ENCODE measurements at places on chromosomes 3 and 15.

- no peak for DNase-seq
These were observed 28.3 kb upstream of the GALNT15 start for GRCh38 chr3:16146015-16146730.

DNA sequence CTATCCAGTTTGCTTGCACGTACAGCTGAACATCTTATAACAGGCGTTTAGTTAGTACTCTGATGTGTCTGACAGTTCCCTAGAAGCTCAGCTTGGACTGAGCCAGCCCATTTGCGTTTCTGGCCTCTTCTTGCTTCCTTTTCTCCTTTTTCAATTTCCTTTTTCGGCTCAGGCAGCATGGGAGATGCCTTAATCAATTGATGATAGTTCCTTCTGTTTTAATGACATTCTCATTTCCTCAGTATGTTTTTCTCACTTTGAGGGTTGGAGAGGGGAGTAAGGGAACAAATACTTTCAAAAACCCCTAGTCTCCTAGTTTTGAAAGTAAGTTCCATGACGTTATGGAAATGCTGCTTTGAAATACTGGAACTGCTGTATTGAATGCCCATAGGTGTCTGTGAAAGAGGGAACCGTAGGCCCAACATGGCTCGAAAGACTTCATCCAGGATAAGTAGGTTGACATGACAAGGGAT, 18.9 kb downstream of the IL1RAP start:
- no peak for DNase-seq

DNA sequence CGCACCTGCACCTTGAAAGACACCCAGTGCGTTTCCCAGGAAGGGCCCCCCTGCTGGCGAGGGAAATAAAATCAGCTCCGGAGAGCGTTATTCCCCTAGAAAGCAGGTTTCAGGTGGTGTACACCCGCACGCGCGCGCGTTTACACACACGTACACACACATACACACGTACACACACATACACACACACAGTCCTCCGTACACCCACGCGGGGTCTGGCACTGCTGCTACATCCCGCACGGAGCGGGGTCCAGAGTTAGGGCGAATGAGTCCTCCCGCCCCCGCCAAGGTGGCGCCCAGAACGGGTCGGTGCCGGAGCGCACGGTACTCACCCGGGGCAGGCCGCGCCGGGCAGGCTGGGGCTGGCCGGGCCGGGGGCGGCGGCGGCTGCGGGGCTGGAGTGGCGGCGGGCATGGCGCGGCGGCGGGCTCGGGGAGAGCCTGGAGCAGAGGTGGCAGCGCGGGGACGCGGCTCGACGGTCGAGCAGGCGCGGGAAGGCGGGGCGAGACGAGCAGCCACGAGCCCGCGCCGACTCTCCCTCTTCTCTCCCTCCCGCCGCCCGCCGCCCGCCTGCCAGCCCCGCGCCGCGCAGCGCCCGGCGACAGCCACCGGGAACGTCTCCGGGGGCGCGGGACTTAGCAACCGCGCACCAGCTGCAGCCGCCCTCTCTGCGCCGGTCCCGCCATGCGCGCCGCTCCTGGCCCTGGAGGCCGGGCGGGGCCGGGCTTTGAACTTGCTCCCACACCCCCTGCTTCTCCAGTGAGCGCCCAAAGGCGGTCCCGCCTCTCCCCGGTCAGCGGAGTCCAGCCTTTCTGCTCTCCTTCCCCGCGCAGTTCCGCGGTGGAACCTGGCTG, at the start of gene DCLK3:
TSS of gene DCLK3 (minus strand) at position 704 of the 854 bp plus-strand sequence. CDS start at position 414, 290 bp downstream.
- peak; percentile 6 for DNase-seq

DNA sequence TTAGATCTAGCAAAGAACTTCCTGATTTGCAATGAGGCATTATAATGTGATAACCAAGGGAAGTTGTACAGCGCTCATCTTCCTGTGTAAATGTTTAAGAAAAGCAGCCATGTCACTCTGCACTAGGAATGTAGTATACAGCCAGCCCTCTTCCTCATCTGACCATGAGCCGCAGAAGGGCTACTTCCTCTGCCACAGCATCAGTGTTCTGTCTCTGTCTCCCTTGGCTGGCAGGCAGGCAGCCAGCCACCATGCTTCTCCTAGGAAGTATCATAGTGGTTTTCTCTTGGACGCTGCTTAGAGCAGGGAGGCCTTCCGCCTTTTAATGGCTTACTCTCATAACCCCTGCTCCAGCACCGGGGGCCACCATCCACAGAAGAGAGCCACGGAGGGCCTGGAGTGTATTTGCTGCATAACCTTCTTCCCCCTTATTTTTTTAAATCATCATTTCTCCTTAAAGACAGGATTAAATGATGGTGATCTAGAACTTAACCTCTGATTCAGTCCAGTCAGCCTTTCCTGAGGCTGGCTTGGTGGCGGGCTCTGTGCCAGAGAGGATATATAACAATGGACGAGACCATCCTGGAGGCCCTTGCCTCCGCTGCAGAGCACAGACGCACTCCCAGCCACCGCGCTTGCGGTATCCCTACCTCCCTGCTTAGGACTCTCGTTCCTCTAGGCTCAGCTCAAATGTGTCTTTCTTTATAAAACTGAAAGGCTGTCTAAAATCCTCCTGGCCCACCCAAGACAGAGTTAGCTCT, 57.3 kb upstream of the PLXNA1 start:
- no peak for DNase-seq

GRCh38 chr15:41832208-41832607, 4.3 kb downstream of the JMJD7 start:
- no peak for DNase-seq

GRCh38 chr15:81235276-81236123, 38.8 kb downstream of the IL16 start:
- no peak for DNase-seq

DNA sequence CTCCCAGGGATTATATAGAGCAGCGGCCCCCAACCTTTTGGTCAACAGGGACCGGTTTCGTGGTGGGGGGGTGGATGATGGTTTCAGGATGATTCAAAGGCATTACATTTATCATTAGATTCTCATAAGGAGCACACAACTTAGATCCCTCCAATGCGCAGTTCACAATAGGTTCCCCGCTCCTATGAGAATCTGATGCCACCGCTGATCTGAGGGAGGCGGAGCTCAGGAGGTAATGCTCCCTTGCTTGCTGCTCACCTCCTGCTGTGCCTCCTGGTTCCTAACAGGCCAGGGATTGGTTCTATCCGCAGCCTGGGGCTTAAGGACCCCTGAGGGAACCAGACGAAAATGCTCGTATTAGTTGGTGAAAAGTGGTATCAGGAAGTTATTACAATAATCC, 1.3 kb upstream of the HACD2 start:
- DNase-seq = peak; percentile 77

GRCh38 chr3:73893089-73893488, 268.3 kb upstream of the PDZRN3 start:
- DNase-seq = no peak
